Left hindlimb (tissue), 1 donor: ENCODE measurements at places on chromosomes 1 and 21.

DNA sequence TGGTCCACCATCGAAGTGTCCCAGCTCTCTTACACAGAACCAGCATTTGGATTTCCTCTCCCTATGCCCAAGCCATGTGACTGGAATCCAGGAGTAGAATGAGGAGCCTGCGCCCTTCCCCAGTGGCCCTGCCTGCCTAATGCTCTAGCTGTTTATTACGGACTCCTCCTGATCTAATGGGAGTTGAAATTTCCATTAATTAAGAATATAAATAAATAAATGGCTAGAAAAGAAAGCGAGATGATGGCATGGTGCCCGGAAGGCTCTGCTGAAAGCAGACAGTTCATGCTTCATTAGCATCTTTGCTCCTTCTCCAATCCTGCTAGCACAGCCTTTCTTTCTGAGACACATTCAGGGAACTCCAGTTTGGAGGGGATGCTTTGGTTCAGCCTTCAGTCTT is 216.2 kb downstream of the SEC16B start:
- DNase-seq = no peak

DNA sequence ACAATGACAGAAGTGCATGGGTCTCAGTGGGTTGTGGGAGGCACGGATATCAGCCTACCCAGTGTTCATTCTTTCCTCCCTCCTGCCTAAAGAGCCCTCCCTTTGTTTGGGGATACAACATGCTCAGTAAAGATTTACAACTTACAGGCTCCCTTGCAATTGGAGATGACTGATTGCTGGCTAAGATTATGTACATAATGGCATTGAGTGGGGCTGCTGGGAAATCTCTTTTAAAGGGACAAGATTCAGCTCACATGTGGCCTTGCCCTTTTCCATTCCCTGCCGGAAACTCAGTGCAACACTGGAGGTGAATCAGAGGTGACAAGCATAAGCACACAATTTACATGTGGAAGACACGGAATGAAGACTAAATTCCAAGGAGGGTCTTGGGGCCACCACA is 83.7 kb upstream of the CHRM3 start:
- no peak for DNase-seq

GRCh38 chr21:38267136-38267755 is 10.5 kb downstream of the KCNJ15 start:
- no peak for DNase-seq

- peak; percentile 15 for DNase-seq
Observed at GRCh38 chr1:30657131-30658013, 66.0 kb downstream of the MATN1 start.

DNA sequence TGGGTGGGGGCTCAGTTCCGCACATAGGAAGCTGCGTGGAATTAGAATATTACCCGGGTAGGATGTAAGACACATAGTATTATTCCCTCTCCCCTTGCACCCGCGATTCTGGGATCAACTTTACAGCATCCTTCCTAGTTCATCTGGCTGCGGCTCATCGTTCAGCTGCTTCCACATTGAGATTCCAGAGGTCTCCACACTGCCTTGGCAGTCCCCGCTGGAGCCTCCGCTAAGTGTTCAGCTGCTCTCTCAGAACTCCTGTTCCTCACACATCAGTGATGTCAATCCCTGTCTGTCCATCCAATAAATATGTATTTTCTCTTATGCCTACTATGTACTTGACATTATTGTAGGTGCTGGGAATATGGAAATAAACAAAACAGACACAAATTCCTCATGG is 135.6 kb upstream of the SYT6 start:
- DNase-seq = no peak

GRCh38 chr21:44890338-44890931 is 16.9 kb upstream of the PTTG1IP start:
- DNase-seq = no peak

DNA sequence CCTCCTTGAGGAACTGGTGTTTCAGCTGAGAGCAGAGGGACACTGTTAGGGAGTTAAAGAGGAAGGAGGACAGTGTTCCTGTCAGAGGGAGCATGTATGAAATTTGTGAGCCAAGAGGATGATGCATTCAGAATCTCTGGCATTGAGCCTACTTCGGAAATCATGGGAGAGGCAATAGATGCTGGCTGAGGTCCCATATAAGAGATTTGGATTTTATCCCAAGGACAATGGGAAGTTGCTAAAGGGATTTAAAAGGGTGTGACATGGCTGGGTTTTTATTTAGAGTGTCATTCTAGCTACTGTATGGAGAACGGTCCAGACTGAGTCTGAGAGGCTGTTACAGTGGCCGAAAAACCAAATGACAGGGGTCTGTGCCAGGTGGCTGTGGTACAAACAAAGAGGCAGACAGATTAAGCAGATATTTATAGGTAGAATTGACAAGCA is 403.2 kb upstream of the B3GALT2 start:
- no peak for DNase-seq

DNA sequence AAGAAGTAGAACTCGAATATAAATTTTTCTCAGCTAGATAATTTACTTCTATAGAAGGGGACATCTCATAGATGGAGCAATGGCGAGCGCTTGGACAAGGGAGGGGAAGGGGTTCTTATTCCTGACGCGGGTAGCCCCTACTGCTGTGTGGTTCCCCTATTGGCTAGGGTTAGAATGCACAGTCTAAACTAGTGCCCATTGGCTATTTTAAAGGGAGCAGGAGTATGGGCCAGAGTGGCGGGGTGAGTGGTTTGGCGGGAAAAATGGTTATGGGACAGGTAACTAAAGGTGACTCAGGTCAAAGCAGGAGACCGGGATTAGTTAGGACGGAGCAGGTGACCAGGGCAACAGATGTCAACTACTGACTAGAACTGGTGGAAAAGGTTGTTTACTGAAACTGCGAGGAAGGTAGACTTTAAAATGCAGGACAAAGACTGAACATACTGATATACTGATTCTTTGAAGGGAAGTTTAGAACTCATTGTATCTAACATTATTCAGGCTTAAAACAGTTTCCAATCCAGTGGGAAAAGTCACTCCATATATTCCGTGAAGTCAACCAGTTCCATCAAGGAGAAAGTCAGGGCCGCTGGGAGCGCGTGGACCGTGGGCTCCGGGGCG is 940 bp upstream of the ATAD3A start:
- no peak for DNase-seq

- DNase-seq = no peak
Observed at GRCh38 chr1:98940722-98941079, 64.0 kb downstream of the PLPPR5 start.

- peak; percentile 86 for DNase-seq
Observed at GRCh38 chr1:9110669-9111356, 18.1 kb downstream of the GPR157 start.

GRCh38 chr1:173212952-173213491 is 5.9 kb upstream of the TNFSF4 start:
- no peak for DNase-seq

GRCh38 chr1:39427374-39427773 is 64.1 kb upstream of the BMP8A start:
- no peak for DNase-seq

- DNase-seq = peak; percentile 45
Observed at GRCh38 chr1:15836772-15837669, 10.5 kb upstream of the SPEN start.

DNA sequence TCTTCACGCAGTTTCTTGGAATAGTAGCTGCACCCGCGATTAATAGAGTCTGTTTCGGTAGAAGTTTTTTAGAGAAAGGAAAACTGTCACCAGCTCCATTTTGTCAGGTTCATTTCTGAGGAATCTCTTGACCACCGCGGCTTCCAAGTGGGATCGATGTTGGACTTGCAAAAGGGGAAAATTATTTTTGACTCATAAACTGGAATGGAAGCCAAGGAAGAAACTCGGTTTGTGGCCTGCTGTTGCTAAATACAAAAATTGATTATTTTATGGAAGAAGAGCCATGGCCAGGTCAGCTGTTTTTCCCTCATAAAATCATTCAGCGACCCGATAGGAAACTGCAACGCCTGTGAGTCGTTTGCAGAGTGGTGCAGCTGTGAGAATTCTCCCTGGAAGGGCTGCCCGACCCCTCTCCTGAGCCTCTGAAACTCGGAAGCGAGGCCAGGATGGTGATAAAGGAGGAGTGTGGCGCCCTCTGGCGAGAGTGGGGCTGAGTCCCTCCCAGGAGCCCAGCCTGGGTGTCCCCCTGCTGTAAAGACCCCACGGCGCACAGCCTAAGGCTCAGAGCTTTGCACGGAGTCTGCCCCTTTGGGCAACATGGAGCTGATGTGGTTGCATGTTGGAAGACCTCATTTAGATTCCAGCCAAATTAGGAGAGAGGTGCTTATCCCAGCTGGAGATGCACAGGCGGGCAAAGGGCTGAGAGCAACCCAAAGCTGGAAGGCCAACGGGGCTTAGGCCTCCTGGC is 83.6 kb upstream of the SLC25A33 start:
- peak; percentile 86 for DNase-seq

- no peak for DNase-seq
Observed at GRCh38 chr1:7100479-7100878, 315.2 kb downstream of the CAMTA1 start.

- peak; percentile 14 for DNase-seq
Observed at GRCh38 chr21:44290327-44291077, 4.8 kb downstream of the AIRE start.

GRCh38 chr1:72375226-72375625 is 92.9 kb upstream of the NEGR1 start:
- DNase-seq = no peak

DNA sequence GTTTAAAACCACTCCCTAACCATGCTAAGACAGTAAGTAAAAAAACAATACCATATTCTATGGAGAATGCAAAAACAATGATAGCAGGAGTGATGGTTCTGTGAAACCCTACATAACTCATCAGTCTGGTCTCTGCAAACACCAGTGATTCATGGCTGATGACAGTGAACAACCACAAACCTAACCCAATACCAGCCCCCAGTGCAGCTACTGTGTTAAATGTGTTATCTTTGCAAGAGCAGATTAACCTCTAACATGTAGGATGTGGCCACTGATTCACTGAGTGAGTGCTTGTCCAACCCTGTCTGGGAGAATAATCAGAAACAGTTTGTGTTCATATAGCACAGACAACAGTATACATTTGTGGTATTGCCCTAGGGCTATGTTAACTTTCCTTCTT is 100.2 kb upstream of the COG2 start:
- no peak for DNase-seq

GRCh38 chr21:24200052-24200451 is 1407.2 kb downstream of the MRPL39 start:
- no peak for DNase-seq

DNA sequence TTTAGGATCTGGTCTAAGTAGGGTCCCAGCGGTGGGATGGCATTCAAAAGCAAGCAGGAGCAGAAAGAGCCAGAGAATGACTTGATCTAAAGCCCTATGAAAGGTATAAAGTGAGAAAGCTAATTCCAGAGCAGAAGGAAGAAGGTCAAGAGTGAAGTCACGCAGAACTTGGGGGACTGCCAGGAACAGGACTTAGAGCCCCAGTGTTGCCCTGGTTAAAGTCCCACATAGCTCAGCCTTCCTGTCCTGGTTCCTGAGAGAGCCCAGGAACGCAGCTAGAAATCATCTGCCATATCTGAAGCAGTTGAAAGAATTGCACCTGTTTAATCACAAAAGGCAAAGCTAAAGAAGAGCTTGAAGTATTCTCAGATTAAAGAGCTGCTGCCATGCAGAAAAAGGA is 160.6 kb upstream of the ATP1B1 start:
- no peak for DNase-seq

GRCh38 chr1:108645564-108646184 is 15.2 kb downstream of the HENMT1 start:
- DNase-seq = no peak

GRCh38 chr1:147124266-147124665 is 48.0 kb downstream of the PRKAB2 start:
- DNase-seq = no peak

- DNase-seq = no peak
Observed at GRCh38 chr21:27647401-27647800, 680.5 kb upstream of the ADAMTS5 start.

GRCh38 chr1:11524465-11525150 is 45.7 kb downstream of the DISP3 start:
- DNase-seq = no peak
